ENCODE measurements at places on chromosomes 12 and 14.

- DNase-seq = no peak
Measured at GRCh38 chr12:88227263-88227662, 85.2 kb downstream of the TMTC3 start.

DNA sequence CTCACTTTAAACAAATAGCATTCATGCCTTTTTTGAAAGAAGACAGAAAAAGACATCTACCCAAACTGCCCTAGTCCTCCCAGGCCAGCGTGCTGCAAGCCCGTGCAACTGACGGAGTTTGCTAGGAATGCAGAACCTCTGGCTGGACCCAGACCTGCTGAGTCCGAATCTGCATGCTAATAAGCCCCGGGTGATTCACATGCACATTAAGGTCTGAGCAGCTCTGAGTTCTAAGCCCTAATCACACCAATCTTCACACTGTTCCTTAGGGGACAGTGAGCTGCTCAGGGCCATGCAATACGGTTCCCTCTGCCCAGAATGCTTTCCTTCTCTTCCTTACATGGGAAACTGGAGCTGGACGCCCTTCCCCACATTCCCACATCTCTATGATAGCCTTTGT, 25.2 kb downstream of the HAL start:
- DNase-seq = no peak

- DNase-seq = no peak
Measured at GRCh38 chr14:72563676-72564075, 330.2 kb downstream of the DPF3 start.

GRCh38 chr14:32578181-32578580, 249.1 kb downstream of the AKAP6 start:
- DNase-seq = no peak

GRCh38 chr14:104883681-104884361, 18.8 kb downstream of the CEP170B start:
- DNase-seq = no peak

DNA sequence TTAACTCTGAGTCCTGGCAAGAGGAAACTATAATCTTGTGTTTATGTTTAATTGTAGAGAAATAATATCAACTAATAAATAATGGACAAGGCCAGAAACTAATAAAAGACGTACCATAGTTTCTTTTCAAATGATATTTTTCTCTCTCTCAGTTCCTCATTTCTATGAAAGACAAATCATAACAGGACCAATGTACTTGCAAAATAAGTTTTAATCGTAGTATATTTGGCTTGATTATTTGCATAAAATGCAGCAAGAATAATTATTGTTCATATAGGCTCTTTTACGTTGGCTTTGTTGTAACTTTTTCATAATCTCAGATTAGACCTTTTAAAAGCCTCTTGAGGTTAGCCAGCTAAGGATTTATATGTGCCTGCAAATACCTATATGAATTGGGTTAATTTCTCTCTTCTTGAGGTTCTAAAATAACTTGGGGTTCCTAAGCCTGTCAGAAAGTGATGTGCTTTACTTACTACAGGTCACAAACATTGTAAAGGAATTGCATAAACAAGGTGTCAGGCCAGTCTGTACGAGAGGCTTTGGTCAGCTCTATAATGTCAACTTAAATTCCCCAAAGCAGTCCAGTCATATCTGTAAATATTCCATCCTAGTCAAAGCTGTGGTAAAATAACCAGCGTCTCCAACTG, 152.8 kb upstream of the PTPRQ start:
- no peak for DNase-seq

- no peak for DNase-seq
Measured at GRCh38 chr12:113271853-113272561, 50.7 kb downstream of the TPCN1 start.

GRCh38 chr12:31324845-31325523, 966 bp downstream of the SINHCAF start:
- no peak for DNase-seq

- DNase-seq = no peak
Measured at GRCh38 chr14:75147423-75148071, 20.7 kb upstream of the NEK9 start.

DNA sequence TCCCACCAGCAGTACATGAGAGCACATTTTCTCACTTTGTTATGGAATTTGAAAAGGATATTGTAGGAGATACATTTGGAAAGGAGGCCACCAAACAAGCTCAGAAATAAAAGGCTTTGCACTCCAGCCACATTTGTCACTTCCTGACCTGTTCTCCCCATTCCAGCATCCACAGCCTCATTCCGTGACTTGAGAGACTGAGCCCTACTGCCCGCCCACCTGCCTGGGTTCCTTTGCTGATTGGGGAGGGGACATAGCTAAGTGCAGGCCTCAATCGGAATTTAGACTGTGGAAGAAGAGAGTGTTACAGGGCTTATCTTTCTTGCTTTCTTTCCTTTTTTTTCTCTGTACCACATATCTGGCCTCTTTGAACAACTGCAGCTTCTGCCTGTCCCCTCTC, 735.4 kb upstream of the TMEM132C start:
- DNase-seq = no peak

GRCh38 chr12:108215458-108215857, 86.4 kb downstream of the WSCD2 start:
- no peak for DNase-seq

Measured in stimulated activated CD8-positive, alpha-beta memory T cell treated with anti-CD3 and anti-CD28 coated beads, Interleukin-7, amount 100 ng/mL, for 1 hour (primary cell).